ENCODE measurements at places on chromosomes 1 and 21.
A peak's percentile ranks its signal among the peaks of the same experiment; 100 is the strongest.

DNA sequence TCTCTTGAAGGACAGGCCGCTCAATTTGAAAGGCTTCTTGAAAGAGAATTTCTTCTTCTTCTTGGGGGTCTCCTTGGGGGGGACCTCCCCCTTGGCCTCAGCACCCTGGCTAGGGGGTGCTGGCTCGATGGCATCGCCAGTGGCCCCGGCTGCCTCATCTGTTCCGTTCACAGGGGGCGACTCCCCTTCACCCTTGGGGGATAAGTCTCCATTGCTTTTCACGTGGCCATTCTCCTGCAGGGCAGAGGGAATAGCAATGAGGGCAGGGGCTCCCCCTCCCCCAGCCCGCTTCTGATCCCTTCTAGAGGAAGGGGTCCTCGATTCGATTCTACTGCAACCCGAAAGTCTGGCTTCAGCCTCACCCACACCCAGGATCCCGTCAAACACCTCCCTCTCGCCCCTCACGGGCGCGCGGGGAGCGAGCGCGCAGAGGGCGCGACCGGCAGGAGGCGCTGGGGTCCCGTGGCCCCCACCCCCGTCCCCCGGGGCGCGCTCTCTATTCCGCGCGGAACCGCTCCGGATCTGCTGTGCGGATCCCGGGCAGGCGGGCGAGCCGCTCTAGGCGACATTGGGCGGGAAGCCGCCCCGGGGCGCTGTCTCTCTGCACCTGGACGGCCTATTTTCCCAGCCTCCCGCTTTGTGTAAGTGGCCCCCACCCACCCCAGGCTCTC is 1.0 kb downstream of the MARCKSL1 start:
- peak; percentile 49 for DNase-seq

GRCh38 chr1:117662667-117663066 is 56.8 kb downstream of the TENT5C start:
- DNase-seq, result no peak

DNA sequence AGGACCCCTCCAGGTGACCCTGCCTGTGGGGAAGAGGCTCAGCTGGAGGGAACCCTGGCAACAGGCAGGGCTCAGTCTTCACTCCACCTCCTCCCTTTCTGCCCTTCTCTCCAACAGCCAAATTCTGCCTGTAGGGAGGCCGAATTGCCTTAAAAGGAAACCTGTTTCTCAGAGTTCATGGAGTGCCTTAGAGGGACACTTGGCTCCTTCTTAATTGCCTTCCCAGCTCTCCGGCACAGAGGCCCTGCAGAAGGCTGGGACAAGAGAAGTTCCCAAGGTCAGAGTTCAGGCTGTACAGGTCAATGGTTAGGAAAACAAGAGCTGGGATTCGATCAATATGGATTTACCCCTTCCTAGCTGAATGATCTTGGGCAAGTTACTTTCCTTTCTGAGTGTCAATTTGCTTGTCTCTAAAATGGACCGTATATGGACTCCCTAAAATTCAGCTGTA is 6.2 kb downstream of the CSRP1 start:
- peak; percentile 52 for DNase-seq

DNA sequence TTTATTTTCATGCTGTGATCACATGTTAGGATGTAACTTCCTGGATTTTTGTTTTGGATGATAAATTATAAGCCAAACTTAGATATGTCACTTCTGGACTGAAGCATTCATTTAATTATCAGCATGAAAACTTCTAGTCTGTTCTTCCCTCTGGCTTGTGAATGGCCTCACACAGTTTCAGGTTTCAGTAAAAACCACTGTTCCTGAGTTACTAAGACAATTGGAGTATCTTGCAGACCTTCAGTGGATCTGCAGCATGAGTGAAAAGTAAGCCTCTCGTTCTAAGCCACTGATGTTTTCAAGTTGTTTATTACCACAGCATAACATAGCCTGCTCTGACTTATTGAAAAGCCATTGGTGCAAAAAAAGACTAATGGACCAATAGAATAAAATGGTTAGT is 55.3 kb upstream of the RGS21 start:
- DNase-seq, result no peak

Measured in M059J (cell line).